ENCODE measurements at places on chromosomes 3 and 15. TPM values are rescaled to one million over a fixed set of nuclear protein-coding genes. Genes with fewer than 3 reads are reported as not detected.

Gene MCF2L2
- 0.56 TPM for polyA plus RNA-seq

Gene TLR9
- polyA plus RNA-seq, result not detected

Gene IL17RD
- polyA plus RNA-seq, result 2.4 TPM

Gene ERC2
- 2.4 TPM for polyA plus RNA-seq

Gene PLA2G4D
- polyA plus RNA-seq, result not detected

Gene GPR160
- polyA plus RNA-seq, result 0.31 TPM

Gene LRRIQ4
- not detected for polyA plus RNA-seq

Gene IGSF10
- 15.3 TPM for polyA plus RNA-seq

Gene ZBBX
- polyA plus RNA-seq, result 0.50 TPM

Gene SENP7
- polyA plus RNA-seq, result 2.7 TPM

Gene NPAP1
- polyA plus RNA-seq, result not detected

Gene FANCD2OS
- polyA plus RNA-seq, result not detected

Gene XCR1
- not detected for polyA plus RNA-seq

Gene SLC28A1
- not detected for polyA plus RNA-seq

Gene STAB1
- 0.03 TPM for polyA plus RNA-seq

Gene NTRK3
- 3.1 TPM for polyA plus RNA-seq

Gene CADM2
- polyA plus RNA-seq, result 0.60 TPM

All from SK-N-SH (cell line).